ENCODE measurements at places on chromosomes 13 and 19. TPM values are rescaled to one million over a fixed set of nuclear protein-coding genes. Genes with fewer than 3 reads are reported as not detected.

KLK10 gene
- 0.49 TPM for total RNA-seq

ZNF763 gene
- total RNA-seq: not detected

ZNF442 gene
- total RNA-seq: not detected

ZNF534 gene
- total RNA-seq: not detected

KIR2DL1 gene
- total RNA-seq: not detected

CIC gene
- 56.8 TPM for total RNA-seq

PCDH17 gene
- not detected for total RNA-seq

Data from A549 treated with ZK216348 at 1 μM for 4 hours (cell line).